ENCODE measurements at places on chromosomes 13 and 19.

DNA sequence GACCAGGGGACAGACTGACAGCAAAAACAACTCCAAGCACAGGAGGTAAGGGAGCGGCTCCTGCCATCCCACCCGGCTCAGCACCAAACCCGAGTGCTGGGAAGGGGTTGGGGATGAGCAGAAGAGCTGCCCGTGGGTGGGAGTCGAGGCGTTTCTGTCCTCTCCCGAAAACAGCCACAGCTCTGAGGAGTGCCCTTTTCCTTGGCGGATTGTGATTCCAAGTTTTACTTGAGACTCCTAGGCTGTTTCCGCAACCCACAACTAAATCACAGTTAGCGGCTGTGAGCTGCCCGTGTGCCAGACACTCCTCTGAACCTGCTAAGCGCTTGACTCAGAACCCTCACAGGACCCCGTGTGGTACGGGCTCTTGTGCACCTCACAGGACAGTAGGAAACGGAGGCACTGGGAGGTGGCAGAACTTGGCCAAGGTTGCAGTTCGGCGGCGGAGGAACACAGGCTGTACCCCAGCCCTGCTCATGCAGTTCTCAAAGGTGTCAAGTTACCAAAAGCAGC, 21.4 kb downstream of the CFAP97D2 start:
- no peak for DNase-seq

DNA sequence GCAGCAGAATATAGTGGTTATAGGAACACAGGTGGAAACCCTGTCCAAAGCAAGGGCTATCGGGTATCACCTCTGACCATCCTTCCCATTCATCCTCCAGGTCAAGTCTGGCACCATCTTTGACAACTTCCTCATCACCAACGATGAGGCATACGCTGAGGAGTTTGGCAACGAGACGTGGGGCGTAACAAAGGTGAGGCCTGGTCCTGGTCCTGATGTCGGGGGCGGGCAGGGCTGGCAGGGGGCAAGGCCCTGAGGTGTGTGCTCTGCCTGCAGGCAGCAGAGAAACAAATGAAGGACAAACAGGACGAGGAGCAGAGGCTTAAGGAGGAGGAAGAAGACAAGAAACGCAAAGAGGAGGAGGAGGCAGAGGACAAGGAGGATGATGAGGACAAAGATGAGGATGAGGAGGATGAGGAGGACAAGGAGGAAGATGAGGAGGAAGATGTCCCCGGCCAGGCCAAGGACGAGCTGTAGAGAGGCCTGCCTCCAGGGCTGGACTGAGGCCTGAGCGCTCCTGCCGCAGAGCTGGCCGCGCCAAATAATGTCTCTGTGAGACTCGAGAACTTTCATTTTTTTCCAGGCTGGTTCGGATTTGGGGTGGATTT, 2.1 kb upstream of the RAD23A start:
- no peak for DNase-seq

GRCh38 chr19:20243629-20244028, 76.6 kb downstream of the ZNF486 start:
- no peak for DNase-seq

GRCh38 chr13:85236413-85236812, 562.8 kb downstream of the SLITRK6 start:
- DNase-seq: no peak

DNA sequence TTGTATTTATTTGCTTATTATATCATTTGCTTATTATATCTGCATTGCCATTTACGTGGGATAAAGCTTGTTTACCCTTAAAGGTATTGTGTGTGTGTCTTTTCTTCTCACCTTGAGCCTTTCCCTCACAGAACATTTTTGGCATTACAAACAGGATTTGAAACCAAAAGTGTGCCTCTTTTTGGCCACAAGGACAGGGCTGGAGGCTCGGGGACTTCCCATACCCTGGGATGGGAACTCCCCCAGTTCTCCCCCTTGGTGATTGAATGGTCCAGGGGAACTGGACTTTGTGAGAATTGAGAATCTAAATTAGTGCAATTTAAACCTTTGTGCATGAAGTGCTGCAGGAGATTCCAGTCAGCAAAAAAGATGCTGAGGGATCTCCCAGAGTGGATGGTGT, 2.4 kb upstream of the ZNF506 start:
- no peak for DNase-seq

DNA sequence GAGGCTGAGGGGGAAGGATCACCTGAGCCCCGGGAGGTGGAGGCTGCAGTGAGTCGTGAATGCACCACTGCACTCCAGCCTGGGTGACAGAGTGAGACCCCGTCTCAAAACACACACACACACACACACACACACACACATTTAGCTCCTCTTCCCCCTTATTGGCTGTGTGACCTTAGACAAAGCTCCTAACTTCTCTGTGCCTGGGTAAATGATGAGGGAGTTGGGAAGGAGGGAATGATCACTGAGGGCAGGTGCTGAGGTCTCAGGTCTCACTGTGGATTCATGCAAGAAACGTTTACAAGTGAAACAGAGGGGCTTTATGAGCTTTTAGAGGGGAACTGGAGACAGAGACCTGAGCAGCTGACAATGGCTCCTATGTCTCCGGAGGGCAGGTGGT, 16.9 kb upstream of the BCL3 start:
- DNase-seq: no peak

GRCh38 chr13:49638030-49638743, 9.9 kb downstream of the ARL11 start:
- DNase-seq: no peak

DNA sequence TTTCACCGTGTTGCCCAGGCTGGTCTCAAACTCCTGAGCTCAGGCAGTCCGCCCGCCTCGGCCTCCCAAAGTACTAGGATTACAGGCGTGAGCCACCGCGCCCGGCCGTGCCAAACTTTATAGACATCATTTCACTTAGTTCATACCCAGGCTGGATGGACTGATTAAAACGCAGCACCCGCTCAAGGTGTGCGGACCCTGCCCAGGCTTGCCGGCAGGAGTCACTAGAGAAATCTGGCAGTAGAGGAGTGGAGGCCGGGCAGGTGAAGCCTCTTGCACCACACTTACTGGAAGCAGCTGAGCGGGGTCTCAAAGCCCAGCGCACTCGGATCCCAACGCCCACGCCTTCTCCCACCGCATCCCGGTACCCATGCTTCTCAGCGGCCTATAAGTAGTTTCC, 11.4 kb downstream of the PTGIR start:
- no peak for DNase-seq

GRCh38 chr13:74136084-74136658, 2.0 kb upstream of the KLF12 start:
- DNase-seq: no peak

DNA sequence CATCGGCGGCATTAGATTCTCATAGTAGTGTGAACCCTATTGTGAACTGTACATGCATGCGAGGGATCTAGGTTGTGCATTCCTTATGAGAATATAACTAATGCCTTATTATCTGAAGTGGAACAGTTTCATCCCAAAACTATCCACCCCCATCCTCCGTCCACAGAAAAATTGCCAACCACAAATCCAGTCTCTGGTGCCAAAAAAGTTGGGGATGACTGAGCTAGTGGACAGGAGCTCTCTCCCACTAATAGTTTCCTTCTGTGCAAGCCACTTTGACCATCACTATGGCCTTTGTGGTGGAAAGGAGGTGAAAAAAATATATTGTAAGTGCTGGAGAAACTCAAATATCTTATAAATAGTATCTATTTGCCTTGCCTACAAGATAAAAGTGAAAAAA, 857.8 kb downstream of the DIAPH3 start:
- DNase-seq: no peak

DNA sequence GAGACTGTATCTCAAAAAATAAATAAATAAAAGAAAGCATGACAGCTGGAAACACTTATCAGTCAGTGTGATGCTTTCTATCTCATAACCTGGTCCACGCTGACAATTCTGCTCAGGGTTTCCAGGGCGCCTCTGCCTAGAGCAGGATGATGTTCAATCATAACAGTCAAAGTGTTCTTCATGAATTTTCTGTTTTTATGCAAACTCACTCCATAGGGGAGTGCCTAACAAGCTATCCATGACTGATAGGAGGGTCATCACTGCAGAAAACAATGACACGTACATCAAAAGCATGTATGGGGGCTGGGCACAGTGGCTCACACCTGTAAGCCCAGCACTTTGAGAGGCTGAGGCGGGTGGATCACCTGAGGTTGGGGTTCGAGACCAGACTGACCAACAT, 41.4 kb upstream of the ZNF83 start:
- DNase-seq: peak; percentile 18

GRCh38 chr13:74922963-74923362, 559.0 kb downstream of the TBC1D4 start:
- DNase-seq: no peak

DNA sequence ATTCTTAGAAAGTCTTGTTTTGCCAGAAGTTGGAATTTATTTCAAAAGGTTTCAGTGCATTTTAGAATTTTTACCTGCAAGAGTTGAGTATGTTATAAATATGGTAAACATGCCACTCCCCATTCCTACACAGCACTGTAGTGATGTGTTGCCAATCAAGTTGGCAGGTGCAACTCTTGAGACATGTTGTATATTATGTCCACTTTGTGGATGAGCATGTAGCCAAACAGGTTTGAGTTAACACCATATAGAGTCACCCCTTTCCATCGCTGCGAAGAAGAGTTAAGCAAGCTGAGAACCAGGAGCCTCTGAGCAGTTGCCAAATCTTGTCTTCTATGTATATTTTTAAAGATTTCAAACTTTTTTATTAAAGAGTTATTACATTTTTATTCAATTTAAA, 359.8 kb downstream of the LMO7 start:
- no peak for DNase-seq

All from lower leg skin (tissue), 4 donors.